SJSA1 (cell line): ENCODE measurements at places on chromosomes 4 and X. TPM values are rescaled to one million over a fixed set of nuclear protein-coding genes. Genes with fewer than 3 reads are reported as not detected.

- no peak for DNase-seq
Measured at GRCh38 chrX:53241558-53241957, 16.6 kb upstream of the KDM5C start.

The MAGEB17 gene
- total RNA-seq, result 0.11 TPM in 1 of 2 replicates, not detected in the other

GRCh38 chr4:106329041-106329618 lies 12.8 kb downstream of the AIMP1 start:
- peak; percentile 51 for DNase-seq

- DNase-seq, result no peak
Measured at GRCh38 chr4:52091801-52092200, 40.7 kb downstream of the SPATA18 start.

- no peak for DNase-seq
Measured at GRCh38 chr4:2942037-2942531, 21.1 kb downstream of the NOP14 start.

- DNase-seq, result no peak
Measured at GRCh38 chr4:14926368-14926767, 75.9 kb upstream of the CPEB2 start.

- DNase-seq, result no peak
Measured at GRCh38 chr4:6121276-6121850, 79.0 kb downstream of the JAKMIP1 start.

DNA sequence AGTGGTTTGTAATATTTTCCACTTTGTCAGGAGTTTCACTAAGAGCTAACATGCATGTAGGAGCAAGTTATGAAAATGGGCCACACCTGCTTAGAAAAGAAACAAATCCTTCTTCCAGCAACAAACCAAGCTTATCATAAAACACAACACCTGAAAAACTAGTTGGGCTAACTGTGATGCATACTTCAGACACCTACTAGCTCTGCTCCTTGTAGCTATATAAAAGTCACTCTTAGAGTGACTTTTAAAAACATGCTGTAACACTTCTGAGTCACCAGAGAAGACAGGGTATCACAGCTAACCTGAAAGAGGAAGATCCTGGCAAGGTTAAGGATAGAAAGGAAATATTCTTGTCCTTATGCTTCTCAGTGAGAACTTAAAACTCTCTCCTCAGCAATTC lies 3.6 kb upstream of the SLAIN2 start:
- DNase-seq, result no peak

DNA sequence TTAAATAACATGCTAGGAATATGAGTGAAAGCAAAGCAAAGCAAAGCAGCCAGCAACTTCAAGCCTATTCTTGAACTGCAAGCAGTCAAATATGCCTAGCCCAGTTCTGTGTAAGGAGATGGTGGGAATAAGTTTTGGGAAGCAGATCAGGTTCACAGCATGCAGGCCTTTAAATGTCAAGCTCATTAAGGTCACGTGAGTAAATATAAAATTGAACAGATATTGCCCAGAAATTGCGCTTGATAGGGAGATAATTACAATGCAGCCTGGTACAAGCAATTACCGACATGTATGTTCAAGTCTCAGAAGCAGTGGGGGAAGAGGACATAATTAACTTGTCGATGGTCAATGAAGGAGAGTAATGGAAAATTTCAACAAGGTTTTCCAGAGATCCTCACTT lies 6.0 kb downstream of the GNPDA2 start:
- no peak for DNase-seq

DNA sequence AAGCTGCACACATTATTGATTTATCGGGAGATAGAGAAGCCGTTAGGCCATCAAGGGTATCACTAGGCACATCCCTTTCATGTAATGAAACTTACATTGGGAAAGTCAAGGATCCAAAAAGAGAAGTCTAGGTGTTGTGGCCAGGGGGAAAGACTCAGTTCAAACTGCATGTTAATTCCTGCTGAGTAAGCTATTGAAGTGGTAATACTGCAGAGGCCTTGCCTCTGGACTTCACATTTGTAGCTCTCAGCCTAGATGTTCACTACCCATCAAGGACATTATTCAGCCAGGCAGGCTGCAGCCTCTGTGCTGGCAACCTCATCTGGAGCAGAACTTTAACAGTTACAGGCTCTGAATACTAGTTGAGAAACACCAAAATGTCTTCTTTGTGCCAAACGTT lies 2094.5 kb upstream of the AGA start:
- DNase-seq, result no peak

DNA sequence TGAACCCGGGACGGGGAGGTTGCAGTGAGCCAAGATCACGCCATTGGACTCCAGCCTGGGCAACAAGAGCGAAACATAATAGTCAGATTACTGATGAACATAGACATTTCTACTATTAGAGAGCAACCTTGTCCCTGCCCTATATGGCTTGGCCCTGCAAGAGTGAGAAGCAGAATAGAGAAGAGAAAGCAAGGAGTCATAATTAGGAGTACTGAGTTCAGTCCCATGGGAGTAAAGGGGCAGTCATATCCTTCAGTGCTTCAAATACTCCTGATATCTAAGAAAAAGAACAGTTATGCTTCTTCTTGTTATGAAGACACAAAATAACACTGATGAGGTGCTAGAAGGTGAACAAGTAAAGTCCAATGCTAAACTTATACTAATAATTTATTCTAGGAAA lies 33.8 kb downstream of the CLDN2 start:
- no peak for DNase-seq

The SMARCA1 gene
- 58.4 and 60.1 TPM in 2 replicates for total RNA-seq

The COQ2 gene
- 28.4 and 37.5 TPM in 2 replicates for total RNA-seq

The RTL5 gene
- total RNA-seq, result 1.5 and 1.8 TPM in 2 replicates

DNA sequence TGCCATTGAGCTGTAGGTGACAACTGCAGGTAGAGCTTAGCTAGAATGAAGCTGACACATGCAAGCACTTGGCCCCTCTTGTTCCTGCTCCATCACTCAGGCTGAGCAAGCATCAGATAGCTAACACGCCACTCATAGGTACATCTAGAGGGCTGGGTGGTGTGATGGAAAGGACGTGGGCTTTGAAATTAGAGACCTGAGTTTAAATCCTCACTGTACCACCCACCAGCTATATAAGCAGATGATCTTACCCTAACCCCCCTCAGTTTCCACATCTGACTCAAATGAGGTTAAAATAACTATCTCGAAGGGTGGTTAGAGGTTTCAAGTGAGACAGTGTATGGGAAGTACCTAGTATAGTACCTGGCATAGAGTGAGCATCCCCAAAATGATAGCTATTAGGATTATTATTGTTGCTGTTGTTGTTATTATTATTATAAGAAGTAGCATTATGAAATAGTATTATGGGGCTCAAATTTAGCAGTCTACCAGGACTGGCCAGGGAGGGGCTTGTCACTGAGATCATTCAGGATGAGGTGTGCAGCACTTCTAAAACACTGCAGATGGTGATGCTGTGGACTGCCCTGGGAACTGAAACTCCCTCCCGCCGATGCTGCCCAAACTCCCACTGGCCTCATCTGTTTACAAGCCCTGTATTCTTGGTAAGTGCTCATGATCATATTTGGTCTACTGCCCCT lies 59.0 kb downstream of the REELD1 start:
- no peak for DNase-seq

The VCX gene
- total RNA-seq, result not detected in 2 replicates

DNA sequence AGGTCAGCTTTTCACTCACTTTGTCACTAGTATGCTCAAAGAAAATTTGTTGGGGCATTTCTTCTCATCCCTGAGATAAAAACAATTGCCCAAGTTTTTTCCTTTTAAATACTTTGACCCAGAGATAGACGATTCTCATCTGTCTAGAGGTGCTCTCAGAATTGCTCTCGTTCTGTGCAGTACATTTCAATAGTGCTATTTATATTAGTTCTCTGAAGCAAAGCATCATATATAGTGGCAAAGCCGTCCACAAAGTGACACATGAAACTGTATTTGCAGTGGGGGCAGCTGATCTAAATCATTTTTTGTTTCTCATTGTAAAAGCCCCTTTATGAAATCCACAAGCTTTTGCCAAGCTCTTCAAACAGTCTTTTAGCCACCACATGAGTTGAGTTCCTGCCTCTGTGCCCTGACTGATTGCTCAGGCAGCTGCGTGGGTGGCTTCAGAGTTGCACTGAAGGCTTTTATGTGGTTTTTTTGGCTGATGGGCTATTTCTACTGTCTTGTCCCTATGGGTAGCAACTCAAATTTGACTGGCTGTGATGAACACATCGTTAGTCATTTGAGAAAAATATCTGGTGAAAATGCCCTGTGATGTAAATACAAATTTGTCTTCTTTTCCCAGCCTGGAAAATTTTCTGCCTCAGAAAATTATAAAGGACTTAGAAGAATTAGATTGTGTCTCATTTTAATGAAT lies 119.1 kb upstream of the OTUD4 start:
- DNase-seq, result peak; percentile 89

- DNase-seq, result peak; percentile 47
Measured at GRCh38 chr4:76087007-76087769, 12.7 kb downstream of the ART3 start.

The CC2D2A gene
- 3.9 and 7.7 TPM in 2 replicates for total RNA-seq

GRCh38 chr4:159283696-159284095 lies 180.8 kb downstream of the RAPGEF2 start:
- DNase-seq, result peak; percentile 72

The GEMIN8 gene
- 9.1 and 10.7 TPM in 2 replicates for total RNA-seq

The MAGEA9B gene
- total RNA-seq, result not detected in 2 replicates

The S100G gene
- total RNA-seq, result not detected in 2 replicates

DNA sequence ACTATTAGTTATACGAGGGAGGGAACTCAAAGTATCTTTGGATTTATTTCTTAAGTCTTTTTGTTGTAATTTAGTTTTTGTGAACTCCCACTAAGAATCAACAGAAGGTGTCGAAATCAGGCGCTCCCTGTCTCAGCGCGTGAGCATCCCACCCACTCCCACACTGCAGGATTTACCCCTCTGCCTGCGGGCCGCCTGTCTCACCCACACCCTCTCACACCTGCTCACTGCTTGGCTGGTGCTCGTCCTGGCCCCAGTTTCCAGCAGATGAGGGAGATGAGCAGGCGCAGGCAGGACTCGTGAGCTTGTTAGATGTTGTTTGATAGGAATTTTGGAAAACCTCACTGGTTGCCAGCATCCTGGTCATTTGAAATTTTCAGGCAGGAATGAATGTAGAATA lies 20.8 kb upstream of the HGFAC start:
- DNase-seq, result no peak

GRCh38 chrX:30280428-30280827 lies 28.8 kb downstream of the NR0B1 start:
- DNase-seq, result no peak

The IL3RA gene
- total RNA-seq, result not detected in 2 replicates

GRCh38 chr4:77446601-77447000 lies 159.0 kb upstream of the CXCL13 start:
- no peak for DNase-seq

GRCh38 chr4:95129031-95129430 lies 371.3 kb downstream of the BMPR1B start:
- DNase-seq, result peak; percentile 28
